Dermis blood vessel endothelial cell (primary cell): ENCODE measurements at places on chromosomes 12 and 14.

- DNase-seq = peak; percentile 50
These were observed 7.9 kb downstream of the PPFIBP1 start for GRCh38 chr12:27531896-27532295.

DNA sequence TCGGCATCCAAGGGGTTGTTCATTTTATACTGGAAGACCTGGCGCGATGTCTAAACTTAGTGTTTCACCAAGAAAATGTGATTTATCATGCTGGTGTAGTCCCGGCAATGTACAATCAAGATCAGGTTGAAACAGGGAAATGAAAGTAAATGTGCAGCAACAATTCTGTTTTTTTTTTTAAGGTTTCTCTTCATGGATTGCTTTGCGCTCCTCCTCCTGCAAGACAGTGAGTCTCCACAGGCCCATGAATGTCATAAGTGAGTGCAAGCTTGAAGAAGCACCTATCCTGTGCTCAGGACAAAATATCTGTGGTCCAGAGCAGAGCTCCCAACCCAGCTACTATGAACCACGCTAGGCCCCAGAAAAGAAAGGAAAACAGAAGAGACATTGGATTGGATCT lies 143.4 kb downstream of the KCNK10 start:
- DNase-seq = no peak

GRCh38 chr14:71049435-71050133 lies 142.3 kb downstream of the PCNX1 start:
- peak; percentile 14 for DNase-seq

DNA sequence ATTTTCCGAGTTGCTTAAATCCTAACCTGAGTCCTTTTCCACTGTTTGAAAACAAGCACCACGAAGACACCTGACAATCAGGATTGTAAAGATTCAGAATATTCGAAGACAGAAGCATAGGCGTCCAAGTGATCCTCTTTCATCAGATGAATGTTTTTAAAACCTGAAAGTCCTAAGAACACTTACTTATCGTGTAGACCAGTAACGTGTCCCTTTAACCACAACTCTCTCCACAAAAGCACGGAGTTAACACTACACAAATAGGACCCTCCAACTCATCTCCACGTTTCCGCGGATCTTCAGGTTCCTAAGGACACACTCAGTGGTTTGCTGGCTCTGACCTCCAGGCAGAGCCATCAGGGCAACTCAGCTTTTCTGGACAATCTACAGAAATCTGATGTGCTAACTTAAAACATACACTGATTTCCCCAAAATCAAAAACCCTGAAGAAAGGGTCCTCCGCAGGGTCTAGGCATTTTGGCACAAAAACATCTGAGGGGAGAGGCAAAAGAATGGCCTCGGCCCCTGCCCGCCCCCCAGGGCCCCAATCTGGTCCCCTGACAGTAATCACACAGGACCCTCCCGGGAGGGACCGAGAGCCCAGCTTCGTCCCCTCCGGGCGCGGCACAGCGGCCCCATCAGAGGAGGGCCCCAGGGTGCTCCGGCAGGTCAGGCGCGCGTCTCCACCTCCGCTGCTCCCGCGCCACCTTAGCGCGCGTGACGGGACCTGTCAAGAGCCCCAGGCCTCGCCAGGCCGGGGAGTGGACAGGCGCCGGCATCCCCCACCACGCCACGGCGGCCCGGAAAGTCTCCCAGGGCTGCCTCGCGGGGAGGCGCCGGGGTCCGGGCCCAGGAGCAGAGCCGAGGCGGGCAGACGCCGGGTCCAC lies 925 bp downstream of the DICER1 start:
- peak; percentile 55 for DNase-seq

DNA sequence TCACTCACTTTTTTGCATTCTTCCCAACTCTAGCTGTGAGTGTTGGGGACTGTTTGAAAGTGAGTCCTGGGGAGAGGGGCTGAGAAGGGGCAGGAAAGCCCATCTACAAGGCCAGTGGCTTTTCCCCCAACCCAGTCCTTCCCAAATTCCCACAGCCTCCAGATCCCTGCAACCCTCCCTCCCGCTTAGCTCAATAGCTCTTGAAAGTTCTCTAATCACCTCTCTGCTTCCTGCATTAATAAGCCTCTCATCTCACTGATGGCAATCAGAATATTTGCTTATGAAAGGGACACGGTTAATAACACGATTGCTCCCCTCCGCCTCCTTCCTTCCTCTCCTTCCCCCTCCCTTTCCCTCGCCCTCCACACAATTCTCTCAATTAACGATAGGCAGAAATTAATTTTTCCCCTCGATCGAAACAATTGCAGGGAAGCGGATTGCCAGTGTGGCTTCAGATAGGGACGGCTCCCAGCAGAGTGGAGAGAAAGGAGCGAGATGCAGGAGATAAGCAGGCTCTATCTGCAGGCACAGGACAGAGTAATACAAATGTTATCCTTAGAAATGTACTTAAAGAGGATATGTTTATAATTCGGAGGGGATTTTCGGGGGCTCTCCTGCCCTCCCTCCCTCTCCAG lies 15.1 kb upstream of the GPATCH2L start:
- DNase-seq = no peak

GRCh38 chr12:51926064-51926632 lies 18.8 kb downstream of the ACVRL1 start:
- peak; percentile 92 for DNase-seq

- DNase-seq = no peak
These were observed 1.8 kb upstream of the CDK17 start for GRCh38 chr12:96402061-96402460.

DNA sequence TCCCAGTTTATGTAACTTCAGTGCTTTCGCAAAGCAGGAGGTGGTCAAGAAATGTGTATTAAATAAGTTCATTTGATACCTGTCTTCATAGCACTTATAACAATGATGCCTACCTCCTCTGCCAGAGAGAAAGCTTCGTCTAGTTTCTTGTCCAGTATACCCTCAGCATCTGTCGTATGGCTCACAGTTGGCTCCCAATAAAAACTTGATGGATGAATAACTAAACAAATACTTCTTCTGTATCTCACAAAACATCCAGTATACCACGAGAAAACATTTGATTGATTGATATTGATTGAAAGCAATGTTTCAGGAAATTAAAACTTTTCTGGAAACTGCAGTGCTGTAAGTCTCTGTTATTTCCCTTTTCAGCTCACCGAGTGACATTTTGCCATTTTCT lies 26.9 kb upstream of the PTGDR start:
- DNase-seq = no peak
